Endothelial cell of umbilical vein (primary cell): ENCODE measurements at places on chromosomes 3 and 15. TPM values are rescaled to one million over a fixed set of nuclear protein-coding genes. Genes with fewer than 3 reads are reported as not detected.

DNA sequence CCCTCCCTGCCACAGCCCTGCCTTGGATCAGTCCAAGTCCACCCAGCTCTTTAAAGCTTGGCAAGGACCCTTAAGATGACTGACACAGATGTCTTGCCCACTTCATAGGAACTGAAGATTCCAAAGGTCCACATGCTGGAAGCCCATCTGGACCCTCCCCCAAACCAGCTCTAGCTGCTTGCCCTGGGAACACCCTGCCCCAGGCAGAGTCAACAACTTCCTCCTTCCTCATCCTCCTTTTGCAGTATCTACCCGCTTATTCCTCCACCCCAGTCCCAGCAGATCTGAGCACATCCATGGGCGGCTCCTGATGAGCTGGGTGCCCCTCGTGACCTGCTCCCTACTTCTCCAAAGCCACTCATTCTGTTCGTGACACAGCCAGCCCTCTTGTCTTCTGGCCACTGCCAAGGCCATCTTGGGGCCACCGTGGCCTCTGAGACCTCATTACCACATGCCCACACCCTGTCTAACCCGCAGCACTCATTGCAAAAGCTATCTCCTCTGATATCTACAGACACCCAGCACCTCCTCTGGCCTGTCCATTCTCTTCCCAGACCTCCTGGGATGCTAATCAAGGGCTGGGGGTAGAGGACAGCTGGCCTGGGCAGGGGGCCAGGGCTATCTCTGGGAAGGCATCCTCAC, 2.0 kb upstream of the PFKFB4 start:
- H3K4me1 ChIP-seq: peaks cover 15% of the 10 kb centered on the region
- H3K4me3 ChIP-seq: no peak overlapping the region
- no peaks in the 10 kb centered on the region for H3K36me3 ChIP-seq
- no peak overlapping the region for H3K27ac ChIP-seq
- no peaks in the 10 kb centered on the region for H3K27me3 ChIP-seq
- DNase-seq: no peak

The CAPN3 gene
- 0.51 and 2.2 TPM in 2 replicates for total RNA-seq

- no peak overlapping the region for H3K4me3 ChIP-seq
- H3K27ac ChIP-seq: no peak overlapping the region
- H3K4me1 ChIP-seq: no peaks in the 10 kb centered on the region
- no peaks in the 10 kb centered on the region for H3K27me3 ChIP-seq
- H3K36me3 ChIP-seq: peaks cover 13% of the 10 kb centered on the region
Observed at GRCh38 chr15:89640245-89640644, 15.0 kb downstream of the KIF7 start.

GRCh38 chr15:78272316-78272715, 8.0 kb downstream of the DNAJA4 start:
- no peak for DNase-seq
- no peaks in the 10 kb centered on the region for H3K27me3 ChIP-seq
- H3K4me1 ChIP-seq: no peaks in the 10 kb centered on the region
- H3K4me3 ChIP-seq: no peak overlapping the region

The PPP1R14D gene
- total RNA-seq: not detected in 2 replicates
